ENCODE measurements at places on chromosomes 3 and 15.

- DNase-seq, result no peak
These were observed 487.6 kb upstream of the IL12A start for GRCh38 chr3:159501029-159501428.

DNA sequence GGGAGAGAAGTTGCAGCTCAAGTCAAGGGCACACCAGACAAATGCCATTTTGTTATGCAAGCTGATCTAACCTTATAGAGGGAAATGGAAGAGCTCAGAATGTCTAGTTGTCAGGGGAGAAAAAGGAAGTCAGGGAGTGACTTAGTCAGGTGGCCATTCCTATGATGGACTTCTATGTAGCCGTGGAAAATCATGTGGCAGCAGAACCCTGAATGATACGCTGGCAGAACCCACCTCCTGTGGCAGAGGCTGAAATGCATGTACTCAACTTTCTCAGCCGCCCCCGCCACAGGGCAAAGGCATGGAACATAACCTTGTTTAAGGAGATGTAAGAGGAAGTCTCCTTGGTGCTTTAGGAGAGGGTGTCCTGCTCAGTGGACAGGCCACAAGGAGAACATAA is 37.7 kb upstream of the PARL start:
- no peak for DNase-seq

GRCh38 chr3:134852132-134852531 is 57.1 kb downstream of the EPHB1 start:
- no peak for DNase-seq

DNA sequence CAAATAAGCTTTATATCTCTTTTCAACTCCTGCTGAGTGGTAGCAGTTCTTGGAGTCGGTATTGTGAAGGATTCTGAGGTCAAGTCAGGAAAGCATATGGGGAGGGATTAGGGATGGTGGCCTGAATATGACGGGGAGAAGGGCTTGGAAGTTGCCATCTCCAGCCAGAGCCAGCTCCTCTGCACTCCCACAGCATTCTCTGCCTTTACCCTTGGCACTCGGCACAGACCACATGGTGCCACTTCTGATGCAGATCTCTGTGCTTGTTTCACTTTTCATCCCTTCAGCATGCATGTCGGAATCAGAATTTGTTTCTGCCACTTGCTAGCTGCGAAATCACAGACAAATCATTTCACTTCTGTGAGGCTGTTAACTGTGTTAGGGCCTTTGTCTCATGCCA is 52.5 kb downstream of the RAB11A start:
- no peak for DNase-seq

DNA sequence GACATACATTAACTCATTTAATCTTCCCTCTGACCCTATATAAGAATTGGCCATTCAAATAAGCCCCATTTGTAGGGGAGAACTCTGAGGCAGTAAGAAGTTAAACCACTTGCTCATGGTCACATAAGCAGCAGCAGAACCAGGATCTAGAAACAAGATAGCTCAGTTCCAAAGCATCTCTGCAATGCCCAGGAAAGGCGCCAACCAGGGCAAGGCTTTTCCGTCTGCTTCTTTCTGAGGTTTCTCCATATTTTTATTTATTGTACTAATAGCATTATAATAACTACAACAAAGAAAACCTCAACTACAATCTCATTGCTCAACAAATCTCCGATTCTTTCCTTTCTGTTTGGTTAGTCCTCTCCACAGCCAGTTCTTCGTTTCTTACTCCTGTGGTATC is 4.3 kb upstream of the UBE2E2 start:
- DNase-seq, result no peak

DNA sequence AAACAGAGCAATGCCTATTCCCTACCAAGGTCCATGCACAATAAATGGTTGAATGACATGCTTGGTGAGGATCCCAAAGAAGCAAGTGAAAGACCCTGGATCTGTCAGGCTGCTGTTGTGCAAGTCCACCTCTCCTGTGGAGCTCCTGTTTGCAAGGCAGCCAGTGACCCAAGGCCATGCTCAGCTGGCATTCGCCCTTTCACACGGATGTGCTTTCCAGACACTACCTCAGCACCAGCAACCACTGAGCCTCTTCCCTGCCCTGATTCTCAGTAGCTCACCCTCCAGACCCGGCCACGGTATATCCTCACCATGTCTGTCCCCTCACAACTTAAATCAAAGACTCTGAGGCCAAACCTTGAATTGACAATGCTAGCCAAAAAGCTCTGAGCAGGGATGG is 23.3 kb downstream of the WWTR1 start:
- no peak for DNase-seq

DNA sequence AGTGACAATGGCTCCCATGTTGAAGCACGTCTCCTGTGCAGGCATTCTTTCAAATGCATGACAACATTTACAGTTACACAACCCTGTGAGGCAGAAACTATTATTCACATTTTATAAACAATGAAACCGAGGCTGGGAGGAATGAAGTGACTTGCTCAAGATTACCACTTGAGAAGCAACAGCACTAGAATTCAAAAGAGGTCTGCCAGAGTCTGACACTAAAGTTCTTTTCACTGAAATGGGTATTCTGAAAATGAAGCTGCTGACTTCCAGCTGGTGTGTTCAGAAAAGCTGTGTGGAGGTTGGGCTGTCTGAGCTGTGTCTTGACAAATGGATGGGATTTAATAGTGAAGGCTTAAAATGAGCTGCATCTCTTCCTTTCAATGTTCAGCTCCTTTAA is 104.4 kb downstream of the THSD4 start:
- DNase-seq, result no peak

Data from stimulated activated CD4-positive, alpha-beta T cell treated with anti-CD3 and anti-CD28 coated beads, TNF-alpha, amount 100 ng/mL, for 4 hours (primary cell).